CD4-positive, alpha-beta memory T cell (primary cell): ENCODE measurements at places on chromosomes 6 and 20.

DNA sequence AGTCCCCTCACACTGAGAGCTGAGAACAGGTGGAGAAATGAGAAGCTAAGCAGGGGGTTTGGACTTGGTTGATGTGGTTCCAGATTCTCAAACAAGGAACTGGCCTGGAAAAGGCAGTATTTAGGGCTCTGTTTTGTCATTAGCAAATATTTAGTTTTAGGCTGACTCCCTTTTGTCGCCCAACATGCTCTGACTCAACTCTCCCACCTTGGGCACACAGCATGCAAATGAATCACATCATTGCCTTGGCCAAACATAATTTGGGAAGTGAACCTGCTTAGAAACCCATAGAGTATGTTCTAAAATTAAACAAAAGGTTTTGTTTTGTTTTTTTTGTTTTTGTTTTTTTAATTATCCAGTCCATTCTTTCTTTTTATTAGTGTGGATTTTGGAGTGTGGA lies 9.5 kb upstream of the UQCC2 start:
- no peak for DNase-seq

DNA sequence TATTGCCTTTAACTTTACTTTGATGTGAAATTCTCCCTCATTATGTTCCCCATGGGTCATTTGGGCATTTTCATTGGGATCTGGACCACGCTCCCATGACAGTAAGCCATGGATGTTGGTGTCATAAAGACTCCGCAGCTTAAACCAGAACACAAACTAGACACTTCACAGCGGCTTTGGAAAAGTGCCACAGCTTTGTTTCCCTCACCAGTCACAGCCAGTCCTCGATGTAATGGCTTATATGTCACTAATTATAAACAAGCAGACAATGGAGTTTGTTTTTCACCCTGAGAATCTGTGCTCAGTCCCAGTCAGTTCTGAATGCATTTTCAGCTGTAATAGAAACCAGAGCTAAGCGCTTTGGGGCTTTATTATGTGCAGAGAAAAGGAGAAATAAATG lies 23.2 kb upstream of the DAAM2 start:
- no peak for DNase-seq

- no peak for DNase-seq
Measured at GRCh38 chr6:169898788-169899480, 147.5 kb downstream of the ERMARD start.

- DNase-seq = no peak
Measured at GRCh38 chr6:121944354-121944753, 455.1 kb upstream of the HSF2 start.

- DNase-seq = no peak
Measured at GRCh38 chr20:47573559-47573958, 71.9 kb downstream of the NCOA3 start.

DNA sequence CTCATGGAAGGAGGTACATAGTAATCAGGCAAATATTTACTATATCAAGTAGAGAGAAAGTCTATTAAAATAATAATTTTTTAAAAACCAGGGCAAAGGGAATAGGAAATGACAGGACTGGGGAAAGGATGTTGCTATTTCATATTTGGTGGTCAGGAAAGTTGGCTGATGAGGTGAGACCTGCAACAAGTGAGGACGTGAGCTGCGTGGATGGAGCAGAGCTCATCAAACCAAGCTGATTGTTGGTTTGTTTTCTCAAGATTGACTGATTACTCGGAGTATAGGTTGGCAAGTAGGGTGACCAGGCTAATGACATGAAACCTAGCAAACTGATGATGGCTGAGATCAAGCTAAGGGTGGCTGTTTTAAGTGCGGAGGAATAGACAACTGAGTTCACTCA lies 6.0 kb downstream of the GJA1 start:
- DNase-seq = no peak

GRCh38 chr6:20875369-20875963 lies 341.2 kb downstream of the CDKAL1 start:
- DNase-seq = no peak

- DNase-seq = no peak
Measured at GRCh38 chr6:108167449-108168089, 1.7 kb downstream of the NR2E1 start.

- DNase-seq = no peak
Measured at GRCh38 chr20:57874141-57874540, 164.3 kb upstream of the PMEPA1 start.

DNA sequence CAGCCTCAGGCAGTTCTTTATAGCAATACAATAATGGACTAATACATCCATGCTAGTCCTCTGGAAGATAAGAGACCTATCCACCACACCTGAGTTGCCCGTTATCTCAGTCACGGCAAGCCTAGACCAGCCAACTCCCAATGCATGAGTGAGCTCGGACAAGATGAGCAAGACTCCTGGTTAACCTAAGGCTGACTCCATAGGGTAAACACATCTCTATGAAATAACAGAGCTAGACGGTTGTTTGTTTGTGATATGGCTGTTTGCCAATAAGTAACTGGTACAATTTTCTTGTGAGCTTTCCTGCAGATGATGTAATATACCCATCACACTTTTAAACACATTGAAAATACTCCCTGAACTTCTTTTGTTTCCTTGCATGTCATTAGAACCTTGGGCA lies 70.6 kb upstream of the PHACTR1 start:
- no peak for DNase-seq

GRCh38 chr6:17580518-17581048 lies 19.5 kb upstream of the FAM8A1 start:
- DNase-seq = no peak

DNA sequence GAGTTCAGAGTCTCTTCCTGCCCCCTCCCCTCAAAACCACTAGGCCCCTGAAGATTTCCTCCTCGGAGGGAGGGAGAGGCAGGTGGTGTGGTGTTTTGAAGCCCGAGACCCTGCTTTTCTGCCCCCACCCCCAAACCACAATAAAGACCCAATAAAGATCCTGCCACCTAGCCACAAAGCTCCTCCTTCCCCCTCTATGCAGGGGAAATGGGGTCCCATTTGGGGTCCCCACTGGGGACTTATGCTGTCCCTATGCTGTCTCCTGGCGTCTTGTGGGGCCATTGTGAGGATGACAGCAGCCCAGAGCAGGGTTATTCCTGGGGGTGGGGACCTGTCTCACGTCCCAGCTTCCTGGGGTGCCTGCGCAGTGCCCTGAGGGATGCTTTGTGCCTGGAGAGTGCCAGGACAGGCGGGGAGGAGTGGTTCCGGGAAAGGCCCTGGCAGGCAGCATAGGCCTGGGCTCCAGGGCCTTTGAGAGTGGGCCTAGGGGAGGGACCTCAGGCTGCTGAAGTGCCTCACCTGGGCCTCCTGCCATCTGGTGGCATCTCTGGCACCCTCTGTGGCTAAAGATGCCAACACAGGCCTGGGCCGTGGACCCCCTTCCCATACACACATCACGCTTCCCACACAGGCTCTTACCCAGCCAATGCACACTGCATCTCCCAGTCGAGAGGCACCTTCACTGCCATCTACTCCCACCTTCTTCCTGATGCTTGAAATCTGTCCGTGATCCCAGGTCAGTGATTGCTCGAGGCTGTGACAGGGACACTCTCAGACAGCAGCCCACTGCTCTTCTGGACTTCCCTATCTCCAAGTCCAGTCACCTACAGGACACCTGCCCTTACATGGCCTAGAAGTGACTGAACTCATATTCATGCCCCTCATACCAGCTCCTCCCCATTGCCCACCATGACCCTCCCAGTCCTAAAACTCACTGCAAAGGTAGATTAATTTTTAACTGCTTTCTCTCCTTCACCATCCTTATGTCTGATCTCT lies 7.9 kb upstream of the ARMC12 start:
- DNase-seq = peak; percentile 49

DNA sequence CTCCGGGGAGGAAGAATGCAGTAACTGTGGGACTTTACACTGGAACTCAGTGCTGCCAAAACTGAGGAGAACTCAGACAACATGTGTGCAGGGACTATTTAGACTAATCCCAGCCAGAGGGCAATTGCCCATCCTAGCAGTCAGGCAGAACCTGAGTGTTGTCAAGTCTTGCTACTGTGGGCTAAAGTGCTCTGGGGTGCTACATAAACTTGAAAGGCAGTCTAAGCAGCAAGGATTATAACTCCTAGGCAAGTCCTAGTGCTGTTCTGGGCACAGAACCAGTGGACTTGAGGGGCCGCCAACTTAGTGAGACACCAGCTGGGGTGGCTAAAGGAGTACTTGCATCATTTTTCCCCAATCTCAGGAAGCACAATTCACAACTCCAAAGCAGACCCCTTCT lies 363.8 kb upstream of the PTCHD4 start:
- DNase-seq = no peak

- DNase-seq = no peak
Measured at GRCh38 chr6:52591832-52592231, 15.0 kb upstream of the TRAM2 start.

GRCh38 chr20:24769878-24770627 lies 179.0 kb upstream of the CST7 start:
- DNase-seq = no peak

DNA sequence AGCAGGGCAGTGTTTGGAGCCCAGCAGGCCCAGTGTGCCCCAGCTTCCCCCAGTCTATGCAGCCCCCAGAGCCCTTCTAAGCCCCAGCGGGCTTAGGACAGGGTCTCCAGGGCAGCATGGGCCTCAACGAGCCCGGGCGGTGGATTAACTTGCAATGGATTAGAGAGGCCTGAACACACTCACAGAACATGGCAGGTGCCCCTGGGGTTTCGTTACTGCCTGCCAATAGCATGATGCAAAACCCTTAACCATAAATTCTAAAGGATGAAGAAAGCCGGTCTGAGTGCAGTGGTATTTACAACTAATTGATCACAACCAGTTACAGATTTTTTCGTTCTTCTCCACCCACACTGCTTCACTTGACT lies 18.9 kb downstream of the ENTPD6 start:
- DNase-seq = no peak

DNA sequence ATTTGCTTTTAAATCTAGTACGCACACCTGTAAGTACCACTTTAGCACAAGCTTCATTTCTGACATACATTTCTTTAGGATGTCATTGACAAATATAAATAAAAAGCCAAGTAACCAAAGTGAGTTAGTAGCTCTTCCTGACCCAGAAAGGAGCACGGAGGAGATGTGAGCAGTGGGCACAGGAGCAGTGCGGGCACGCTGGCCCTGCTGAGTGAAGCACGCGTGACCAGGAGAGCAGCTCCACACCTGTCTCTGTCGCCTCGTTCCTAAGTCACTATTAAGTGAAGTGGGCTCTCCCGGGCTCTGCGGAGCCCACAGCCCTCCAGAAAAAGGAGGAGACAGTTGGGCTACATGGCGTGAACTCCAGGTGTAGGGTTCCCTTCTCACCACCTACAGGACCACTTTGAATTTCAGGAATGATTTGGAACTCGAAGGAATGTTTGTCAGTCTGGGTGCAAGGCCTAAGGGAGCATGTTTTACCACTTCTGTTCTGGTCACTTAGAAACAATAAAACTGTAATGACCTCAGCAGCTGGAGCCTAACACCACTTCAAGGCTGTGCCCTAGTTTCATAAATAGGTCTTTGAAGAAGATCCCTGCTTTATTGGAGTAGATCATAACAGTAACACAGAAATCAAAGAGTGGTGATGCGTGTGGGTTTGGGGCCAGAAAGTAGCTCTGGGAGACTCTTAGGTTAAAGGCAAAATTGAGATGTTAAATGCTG lies 95.9 kb downstream of the FAM120B start:
- DNase-seq = no peak

DNA sequence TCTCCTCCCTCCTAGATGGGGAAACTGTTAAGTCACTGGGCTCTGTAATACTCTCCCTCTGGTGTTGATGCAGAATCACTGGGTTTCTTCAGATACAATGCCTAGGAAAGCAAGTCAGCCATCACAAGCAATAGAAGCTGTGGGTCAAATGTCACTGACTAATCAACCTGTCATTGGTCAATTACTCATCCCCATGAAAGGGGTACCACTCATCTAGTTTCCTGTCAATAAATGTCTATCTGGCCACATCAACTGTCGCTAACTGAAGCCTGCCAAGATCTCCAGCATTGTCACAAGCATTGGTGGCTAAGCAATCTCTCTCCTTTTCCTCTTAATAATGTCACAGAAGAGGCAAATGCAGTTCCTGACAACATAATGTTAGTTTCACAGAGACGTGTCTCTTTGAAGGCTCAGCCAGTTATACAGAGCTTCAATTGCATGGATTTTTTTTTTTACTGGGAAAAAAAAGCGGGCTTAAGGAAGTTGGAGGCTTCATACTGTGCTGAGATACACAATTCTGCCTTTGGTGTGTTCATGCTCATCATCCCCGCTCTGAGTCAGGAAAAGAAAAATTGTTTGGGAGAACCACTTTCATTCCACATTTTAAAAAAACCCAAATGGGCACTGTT lies 355.9 kb downstream of the BTBD9 start:
- DNase-seq = no peak

- no peak for DNase-seq
Measured at GRCh38 chr6:41704028-41704427, 31.4 kb downstream of the TFEB start.

DNA sequence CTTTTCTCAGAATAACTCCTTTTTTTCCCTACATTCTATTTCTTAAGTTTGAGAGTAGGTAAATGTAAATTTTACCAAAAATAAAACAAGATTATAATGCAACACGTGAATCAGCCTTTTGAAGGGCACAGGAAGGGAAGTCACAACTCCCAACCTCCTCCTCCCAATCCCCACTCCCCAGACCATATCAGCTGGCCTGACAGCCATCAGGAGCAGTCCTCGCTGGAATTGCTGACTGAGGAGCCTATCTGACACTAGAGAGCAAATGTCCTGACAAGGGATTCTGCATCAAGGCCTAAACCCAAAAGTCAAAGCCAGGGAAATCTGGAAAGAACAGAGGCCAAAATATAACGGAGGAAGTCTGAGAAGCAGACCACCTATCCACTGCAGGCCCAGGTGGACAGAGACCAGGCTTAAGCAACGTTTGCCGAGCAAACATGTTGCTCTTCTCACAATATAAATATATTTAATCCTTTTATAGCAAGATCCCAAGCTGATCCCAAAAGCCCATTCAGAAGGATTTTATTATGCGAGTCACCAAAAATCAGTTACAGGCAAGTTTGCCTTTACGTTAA lies 2.5 kb downstream of the RRAGD start:
- no peak for DNase-seq

- DNase-seq = no peak
Measured at GRCh38 chr6:107409942-107410341, 49.4 kb downstream of the PDSS2 start.

DNA sequence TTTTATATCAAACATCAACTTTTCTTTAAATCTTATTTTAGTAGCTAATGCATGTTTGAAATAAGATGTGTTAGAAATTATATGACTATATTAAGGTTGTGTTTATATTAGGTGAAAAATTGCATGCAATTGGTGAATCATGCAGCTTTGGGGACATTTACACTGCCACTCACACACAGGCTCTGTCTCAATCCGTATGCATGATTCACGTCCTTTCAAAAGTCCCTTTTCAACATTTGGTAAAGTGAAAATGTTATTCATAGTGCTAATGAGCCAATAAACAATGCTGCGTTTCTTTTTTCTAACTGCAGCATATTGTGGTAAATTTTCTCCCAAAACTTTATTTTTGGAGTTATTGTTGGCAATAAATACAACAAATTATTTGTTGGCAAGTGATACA lies 198.0 kb downstream of the FUT9 start:
- no peak for DNase-seq

- DNase-seq = no peak
Measured at GRCh38 chr6:6497976-6498375, 90.5 kb upstream of the LY86 start.

- DNase-seq = no peak
Measured at GRCh38 chr6:1422290-1422689, 32.9 kb downstream of the FOXF2 start.
